ENCODE measurements at places on chromosomes 12 and 14. TPM values are rescaled to one million over a fixed set of nuclear protein-coding genes. Genes with fewer than 3 reads are reported as not detected.

The PRICKLE1 gene
- 15.6 TPM for total RNA-seq

The DERA gene
- 50.3 TPM for total RNA-seq

DNA sequence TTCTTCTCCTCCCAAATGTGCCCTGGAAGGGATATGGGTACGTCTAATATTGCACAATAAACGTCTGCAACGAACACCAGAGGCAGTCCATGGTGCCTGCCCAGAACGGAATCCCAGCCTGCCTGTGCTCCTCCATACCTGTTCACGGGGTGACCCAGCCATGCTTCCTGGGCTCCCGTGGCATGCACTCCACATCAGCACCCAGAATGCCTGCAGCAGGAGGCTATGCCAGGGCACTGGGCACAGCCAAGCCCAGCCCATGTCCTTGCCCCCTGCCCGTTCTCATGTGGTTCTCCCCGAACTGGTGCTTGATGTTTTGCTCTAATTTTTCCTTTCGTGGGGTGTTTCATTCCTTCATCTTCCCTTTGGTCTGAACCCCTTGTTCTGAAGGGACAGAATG, 404.3 kb downstream of the BCL11B start:
- H3K27me3 ChIP-seq: peaks cover 5% of the 10 kb centered on the region
- no peak overlapping the region for H3K4me3 ChIP-seq
- DNase-seq: no peak
- no peak overlapping the region for H3K27ac ChIP-seq
- no peaks in the 10 kb centered on the region for H3K4me1 ChIP-seq

DNA sequence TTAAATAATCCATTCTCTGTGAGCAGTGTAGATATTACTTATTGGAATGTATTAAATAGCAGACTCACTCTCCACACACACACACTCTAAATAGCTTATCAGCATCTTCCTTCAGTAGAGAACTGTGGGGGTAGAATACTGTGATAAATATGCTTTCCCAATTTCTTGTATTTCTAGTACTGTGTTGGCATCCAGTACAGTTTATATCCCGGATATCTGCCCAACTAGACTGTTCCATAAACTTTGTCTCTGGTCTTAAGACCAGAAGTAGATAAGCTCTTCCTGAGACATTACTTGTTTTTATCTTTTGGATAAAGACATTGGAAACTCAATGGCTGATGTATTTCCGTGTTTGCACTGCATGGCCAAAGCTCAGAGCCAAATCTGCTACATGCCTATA, 136.2 kb upstream of the PDZRN4 start:
- no peak for DNase-seq
- H3K4me3 ChIP-seq: no peak overlapping the region
- H3K4me1 ChIP-seq: no peaks in the 10 kb centered on the region
- peaks cover 2% of the 10 kb centered on the region for H3K27me3 ChIP-seq

The RNF212B gene
- total RNA-seq: not detected

GRCh38 chr14:44778604-44779003, 183.1 kb downstream of the KLHL28 start:
- H3K27ac ChIP-seq: no peak overlapping the region
- DNase-seq: no peak
- H3K4me3 ChIP-seq: no peak overlapping the region
- peaks cover 3% of the 10 kb centered on the region for H3K4me1 ChIP-seq
- no peaks in the 10 kb centered on the region for H3K27me3 ChIP-seq

- DNase-seq: no peak
- H3K4me3 ChIP-seq: no peak overlapping the region
- no peak overlapping the region for H3K27ac ChIP-seq
- no peaks in the 10 kb centered on the region for H3K4me1 ChIP-seq
- peaks cover 5% of the 10 kb centered on the region for H3K27me3 ChIP-seq
- peaks cover 16% of the 10 kb centered on the region for H3K36me3 ChIP-seq
Observed at GRCh38 chr12:2120982-2121758, 68.4 kb downstream of the CACNA1C start.

DNA sequence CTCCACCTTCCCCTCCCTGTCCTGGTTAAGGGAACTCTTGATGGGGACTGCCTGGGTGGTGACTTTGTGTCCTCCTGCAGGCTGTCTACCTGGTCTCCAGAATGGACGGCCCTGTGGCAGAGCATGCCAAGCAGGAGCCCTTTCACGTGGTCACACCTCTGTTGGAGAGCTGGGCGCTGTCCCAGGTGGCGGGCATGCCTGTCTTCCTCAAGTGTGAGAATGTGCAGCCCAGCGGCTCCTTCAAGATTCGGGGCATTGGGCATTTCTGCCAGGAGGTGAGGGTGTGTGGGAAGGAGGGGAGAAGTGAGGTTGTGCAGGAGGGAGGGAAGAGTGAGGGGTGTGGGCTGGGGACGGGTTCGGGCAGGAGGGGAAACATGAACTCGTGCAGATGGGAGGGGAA, 5.7 kb downstream of the SDSL start:
- H3K4me1 ChIP-seq: no peaks in the 10 kb centered on the region
- no peaks in the 10 kb centered on the region for H3K36me3 ChIP-seq
- no peak overlapping the region for H3K27ac ChIP-seq
- no peak for DNase-seq
- no peak overlapping the region for H3K4me3 ChIP-seq

DNA sequence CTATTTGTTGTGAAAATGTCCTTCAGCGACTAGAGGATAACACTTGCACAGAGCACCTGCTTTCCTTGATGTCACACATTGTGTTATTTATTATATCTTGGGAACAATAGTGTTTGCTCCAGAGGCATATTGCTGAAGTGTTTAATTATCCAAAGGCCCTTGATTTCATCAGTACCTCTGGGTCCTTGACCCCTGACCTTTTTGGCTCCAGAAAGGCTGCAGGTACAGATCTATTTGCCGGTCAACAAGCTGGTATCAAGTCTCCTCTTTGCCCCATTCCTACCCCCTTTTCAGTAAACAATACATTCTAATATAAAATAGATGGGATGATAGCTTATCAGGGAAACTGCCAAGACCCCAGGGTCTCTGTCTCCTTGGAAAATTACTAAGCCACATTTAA, 206.8 kb downstream of the DACT1 start:
- H3K36me3 ChIP-seq: no peaks in the 10 kb centered on the region
- H3K27ac ChIP-seq: no peak overlapping the region
- no peaks in the 10 kb centered on the region for H3K4me1 ChIP-seq

GRCh38 chr12:53330671-53331070, 5.5 kb downstream of the SP7 start:
- H3K36me3 ChIP-seq: peaks cover 9% of the 10 kb centered on the region
- no peak overlapping the region for H3K27ac ChIP-seq
- no peak for DNase-seq
- peaks cover 9% of the 10 kb centered on the region for H3K27me3 ChIP-seq
- no peak overlapping the region for H3K4me3 ChIP-seq
- H3K4me1 ChIP-seq: peaks cover 31% of the 10 kb centered on the region

GRCh38 chr12:2376908-2377657, 324.3 kb downstream of the CACNA1C start:
- peaks cover 5% of the 10 kb centered on the region for H3K4me1 ChIP-seq
- H3K27me3 ChIP-seq: no peaks in the 10 kb centered on the region
- no peaks in the 10 kb centered on the region for H3K36me3 ChIP-seq
- H3K4me3 ChIP-seq: no peak overlapping the region
- H3K27ac ChIP-seq: no peak overlapping the region

GRCh38 chr14:24366721-24367513, 1.1 kb upstream of the NFATC4 start:
- H3K36me3 ChIP-seq: no peaks in the 10 kb centered on the region
- H3K4me3 ChIP-seq: peak overlapping the region; percentile 91
- peaks cover 9% of the 10 kb centered on the region for H3K27me3 ChIP-seq
- peak; percentile 74 for DNase-seq
- H3K4me1 ChIP-seq: peaks cover 19% of the 10 kb centered on the region

DNA sequence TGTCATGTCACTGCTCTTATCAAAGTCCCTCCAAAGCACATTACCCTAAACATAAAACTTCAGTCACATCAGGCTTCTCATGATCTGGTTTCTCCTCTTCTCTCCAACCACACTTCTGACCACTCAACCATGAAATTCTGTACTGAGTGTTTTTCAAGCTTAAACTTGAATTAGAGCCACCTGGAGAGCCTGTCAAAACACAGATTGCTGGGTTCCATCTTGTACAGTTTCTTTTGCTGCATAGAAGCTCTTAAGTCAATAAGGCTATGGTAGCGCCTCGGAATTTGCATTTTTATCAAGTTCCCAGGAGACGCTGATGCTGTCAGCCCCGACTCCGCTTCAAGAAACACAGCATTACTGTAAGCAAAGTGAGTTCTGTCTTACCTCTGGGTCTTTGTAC, 16.4 kb upstream of the SRRM4 start:
- no peaks in the 10 kb centered on the region for H3K27me3 ChIP-seq
- no peak overlapping the region for H3K27ac ChIP-seq
- H3K4me1 ChIP-seq: no peaks in the 10 kb centered on the region
- no peak overlapping the region for H3K4me3 ChIP-seq
- no peaks in the 10 kb centered on the region for H3K36me3 ChIP-seq

The TSPAN19 gene
- total RNA-seq: 0.59 TPM

GRCh38 chr14:99322731-99323599, 51.0 kb upstream of the BCL11B start:
- peaks cover 4% of the 10 kb centered on the region for H3K36me3 ChIP-seq
- H3K27ac ChIP-seq: no peak overlapping the region
- no peak overlapping the region for H3K4me3 ChIP-seq

The GRIP1 gene
- 36.2 TPM for total RNA-seq

The CCDC38 gene
- not detected for total RNA-seq
